ENCODE measurements at places on chromosomes 11 and 22. TPM values are rescaled to one million over a fixed set of nuclear protein-coding genes. Genes with fewer than 3 reads are reported as not detected.

GRCh38 chr11:58058276-58059006 is 27.7 kb downstream of the OR6Q1 start:
- DNase-seq: no peak

GRCh38 chr22:20463324-20464095 is 25.9 kb upstream of the SCARF2 start:
- no peak for DNase-seq

- no peak for DNase-seq
Measured at GRCh38 chr11:102385085-102386007, 38.3 kb downstream of the BIRC2 start.

GRCh38 chr11:1073261-1073724 is 1.4 kb upstream of the MUC2 start:
- DNase-seq: peak; percentile 32

GRCh38 chr11:4041731-4042391 is 52.7 kb upstream of the RRM1 start:
- no peak for DNase-seq

The PPFIBP2 gene
- total RNA-seq: 9.7 TPM

The BAIAP2L2 gene
- total RNA-seq: 2.3 TPM
